CD14-positive monocyte (primary cell): ENCODE measurements at places on chromosomes 12 and 14.
A peak's percentile ranks its signal among the peaks of the same experiment; 100 is the strongest.

GRCh38 chr12:59370933-59371332 is 224.9 kb upstream of the SLC16A7 start:
- no peaks in the 10 kb centered on the region for H3K4me1 ChIP-seq
- H3K27ac ChIP-seq = no peak overlapping the region
- no peaks in the 10 kb centered on the region for H3K27me3 ChIP-seq
- no peak for DNase-seq

- peak; percentile 79 for DNase-seq
- H3K4me1 ChIP-seq = peaks cover 40% of the 10 kb centered on the region
- H3K4me3 ChIP-seq = peak overlapping the region; percentile 19
- H3K27ac ChIP-seq = no peak overlapping the region
Measured at GRCh38 chr12:51814311-51815088, 34.0 kb downstream of the FIGNL2 start.

DNA sequence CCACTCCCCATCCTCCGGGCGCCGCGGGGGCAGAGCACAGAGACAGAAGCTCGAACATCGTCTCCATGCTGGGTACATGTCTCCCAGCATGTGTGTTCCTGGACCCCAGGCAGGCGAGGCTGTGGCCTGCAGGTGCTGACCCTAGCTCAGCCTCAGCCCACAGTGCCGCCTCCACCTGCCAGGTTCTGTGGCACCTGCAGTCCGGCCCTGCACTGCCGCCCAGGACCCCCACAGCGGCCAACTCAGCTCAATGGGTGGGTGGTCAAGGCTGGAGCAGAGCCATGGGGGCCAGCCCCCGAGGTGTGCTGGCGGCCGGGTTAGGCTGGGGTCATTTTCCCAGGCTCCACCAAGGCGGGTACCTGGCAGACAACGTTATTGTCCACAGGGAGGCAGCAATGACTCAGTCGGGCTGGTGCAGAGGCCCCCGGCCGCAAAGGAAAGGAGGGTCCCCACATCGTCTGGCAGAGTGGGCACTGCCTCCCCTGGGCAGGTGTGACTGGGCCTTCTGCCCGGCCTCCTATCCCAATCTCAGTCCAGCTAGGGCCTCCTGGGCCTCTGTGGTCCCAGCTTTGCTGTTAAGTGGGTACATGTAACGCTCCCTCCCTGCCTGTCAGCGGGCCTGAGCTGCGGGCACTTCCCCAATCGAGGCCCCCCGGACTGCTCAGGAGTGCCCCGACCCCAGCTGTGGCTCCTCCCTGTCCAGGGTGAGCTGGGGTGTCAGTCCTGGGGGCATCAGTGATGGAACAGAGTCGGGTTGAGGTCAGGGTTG is 20.2 kb upstream of the NUDT14 start:
- peaks cover 4% of the 10 kb centered on the region for H3K27me3 ChIP-seq
- peaks cover 21% of the 10 kb centered on the region for H3K4me1 ChIP-seq
- H3K27ac ChIP-seq = no peak overlapping the region
- no peaks in the 10 kb centered on the region for H3K36me3 ChIP-seq
- H3K4me3 ChIP-seq = no peak overlapping the region

- H3K36me3 ChIP-seq = no peaks in the 10 kb centered on the region
- no peaks in the 10 kb centered on the region for H3K27me3 ChIP-seq
Measured at GRCh38 chr12:20342111-20342510, 26.2 kb upstream of the PDE3A start.

DNA sequence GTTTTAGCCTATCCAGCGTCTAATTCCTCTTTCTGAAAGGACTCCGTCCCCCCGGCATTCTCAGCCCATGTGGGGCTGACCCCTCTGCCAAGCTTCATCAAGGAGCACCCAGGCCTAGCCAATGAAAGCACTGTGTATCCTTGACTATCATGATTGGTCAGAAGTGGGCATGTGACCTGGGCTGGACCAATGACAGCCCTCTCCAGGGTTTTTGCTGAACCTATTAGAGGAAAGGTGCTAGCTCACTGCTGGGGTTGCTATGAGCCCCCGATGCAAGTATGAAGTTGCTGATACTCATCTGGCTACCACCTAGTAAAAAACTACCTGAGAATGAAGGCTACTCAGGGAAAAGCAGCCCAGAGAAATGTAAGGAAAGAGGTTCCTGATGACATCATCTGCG is 68.1 kb downstream of the LRRC74A start:
- no peaks in the 10 kb centered on the region for H3K27me3 ChIP-seq
- DNase-seq = no peak

DNA sequence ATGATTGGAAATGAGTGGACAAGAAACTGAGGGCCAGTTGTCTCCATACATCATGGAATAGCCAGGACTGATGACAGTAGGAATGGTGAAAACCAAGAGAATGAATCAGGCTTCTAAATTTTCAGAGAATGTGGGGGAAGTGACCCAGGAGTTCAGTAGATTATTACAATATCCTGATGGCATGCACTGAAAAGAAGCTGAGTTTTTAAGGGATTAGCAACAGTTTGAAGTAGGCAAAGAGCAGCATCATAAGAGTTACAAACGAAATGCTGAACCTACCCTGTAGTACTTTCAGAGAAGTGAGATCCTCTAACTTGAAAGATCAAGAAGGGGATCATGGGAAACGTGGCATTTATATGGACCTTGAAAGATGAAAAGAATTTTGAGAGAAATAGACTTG is 13.2 kb downstream of the SLC2A14 start:
- no peak overlapping the region for H3K27ac ChIP-seq
- no peaks in the 10 kb centered on the region for H3K27me3 ChIP-seq
- H3K36me3 ChIP-seq = no peaks in the 10 kb centered on the region

- peaks cover 47% of the 10 kb centered on the region for H3K4me1 ChIP-seq
- H3K27me3 ChIP-seq = no peaks in the 10 kb centered on the region
- no peak for DNase-seq
- H3K4me3 ChIP-seq = no peak overlapping the region
- no peak overlapping the region for H3K27ac ChIP-seq
- H3K36me3 ChIP-seq = no peaks in the 10 kb centered on the region
Measured at GRCh38 chr12:96140174-96140573, 54.0 kb upstream of the ELK3 start.

- no peak overlapping the region for H3K4me3 ChIP-seq
- no peak overlapping the region for H3K27ac ChIP-seq
- H3K4me1 ChIP-seq = no peaks in the 10 kb centered on the region
- no peaks in the 10 kb centered on the region for H3K27me3 ChIP-seq
- no peak for DNase-seq
Measured at GRCh38 chr12:1246637-1247036, 255.6 kb downstream of the ERC1 start.

DNA sequence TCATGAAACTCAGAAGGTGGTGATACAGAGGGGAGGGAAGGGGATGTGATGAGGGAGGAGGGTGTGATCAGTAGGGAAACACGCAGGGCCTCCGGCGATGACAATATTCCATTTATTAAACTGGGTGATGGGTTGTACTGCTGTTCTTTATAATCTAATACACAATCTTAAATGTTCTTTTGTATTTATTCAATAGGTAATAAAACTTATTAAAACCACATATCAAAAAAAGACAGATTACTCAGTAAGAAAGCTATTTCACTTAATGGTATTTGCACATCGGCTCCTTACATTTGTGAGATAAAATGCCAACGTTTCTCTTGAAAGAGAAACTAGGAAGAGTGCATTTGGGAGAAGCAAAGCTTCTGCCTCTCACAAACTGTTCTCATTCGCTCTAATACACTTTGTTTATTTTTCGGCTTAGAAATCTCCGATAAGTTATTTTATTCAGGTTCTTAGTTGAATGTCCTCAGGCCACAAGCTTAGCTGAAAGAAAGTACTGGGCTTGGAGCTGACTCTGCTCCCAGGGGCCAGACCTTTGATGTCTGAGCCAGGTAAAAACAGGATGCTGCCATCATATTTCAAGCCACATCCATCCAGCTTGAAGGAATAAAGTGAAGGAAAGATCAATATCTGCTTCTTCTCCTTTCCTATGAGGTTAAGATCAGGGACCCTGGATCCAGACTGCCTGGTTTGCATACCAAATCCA is 17.5 kb downstream of the STON2 start:
- H3K36me3 ChIP-seq = no peaks in the 10 kb centered on the region
- H3K4me3 ChIP-seq = no peak overlapping the region
- no peaks in the 10 kb centered on the region for H3K27me3 ChIP-seq
- H3K27ac ChIP-seq = no peak overlapping the region
- no peak for DNase-seq

- DNase-seq = peak; percentile 33
- no peaks in the 10 kb centered on the region for H3K36me3 ChIP-seq
- no peak overlapping the region for H3K27ac ChIP-seq
- no peaks in the 10 kb centered on the region for H3K27me3 ChIP-seq
- H3K4me1 ChIP-seq = no peaks in the 10 kb centered on the region
- H3K4me3 ChIP-seq = no peak overlapping the region
Measured at GRCh38 chr12:118120579-118121363, 15.2 kb upstream of the PEBP1 start.

DNA sequence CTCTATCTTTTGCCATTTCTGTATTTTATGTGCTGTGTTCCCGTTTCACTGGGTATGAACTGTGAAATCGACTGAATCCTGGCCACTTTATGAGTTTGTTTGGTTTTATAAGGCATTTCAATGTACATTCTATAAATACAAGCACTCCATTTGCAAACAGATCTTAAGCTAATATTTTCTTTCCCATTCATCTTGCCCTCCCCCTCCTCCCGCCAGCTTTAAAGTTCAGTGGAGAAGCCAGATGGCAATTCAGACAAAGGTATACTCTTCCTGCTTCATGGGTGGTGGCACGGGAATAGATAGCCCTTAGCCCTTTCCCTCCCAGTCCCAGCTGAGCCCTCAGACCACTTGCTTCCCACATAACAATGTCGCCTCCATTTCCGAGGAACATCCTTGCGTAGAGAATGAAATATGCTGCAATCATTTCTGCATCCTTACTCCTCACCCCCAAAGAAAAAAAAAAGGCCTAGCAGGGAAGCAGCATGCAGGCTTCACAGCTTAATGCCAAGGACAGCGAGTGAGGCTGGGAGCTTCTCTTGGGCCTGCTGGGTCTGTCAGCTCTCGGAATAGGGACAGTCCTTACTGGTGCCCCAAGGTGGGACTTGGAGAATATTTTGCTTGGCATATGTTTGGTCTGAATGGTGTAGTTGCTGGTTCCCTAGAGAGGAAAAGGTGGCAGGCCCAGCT is 52.8 kb upstream of the SRSF5 start:
- H3K4me1 ChIP-seq = peaks cover 74% of the 10 kb centered on the region
- no peak overlapping the region for H3K4me3 ChIP-seq
- no peak for DNase-seq

GRCh38 chr14:79871136-79871535 is 340.2 kb downstream of the DIO2 start:
- no peak for DNase-seq
- H3K27me3 ChIP-seq = no peaks in the 10 kb centered on the region
- no peaks in the 10 kb centered on the region for H3K36me3 ChIP-seq

- peaks cover 54% of the 10 kb centered on the region for H3K4me1 ChIP-seq
- no peak overlapping the region for H3K4me3 ChIP-seq
Measured at GRCh38 chr12:108839018-108839889, 18.1 kb downstream of the SSH1 start.

DNA sequence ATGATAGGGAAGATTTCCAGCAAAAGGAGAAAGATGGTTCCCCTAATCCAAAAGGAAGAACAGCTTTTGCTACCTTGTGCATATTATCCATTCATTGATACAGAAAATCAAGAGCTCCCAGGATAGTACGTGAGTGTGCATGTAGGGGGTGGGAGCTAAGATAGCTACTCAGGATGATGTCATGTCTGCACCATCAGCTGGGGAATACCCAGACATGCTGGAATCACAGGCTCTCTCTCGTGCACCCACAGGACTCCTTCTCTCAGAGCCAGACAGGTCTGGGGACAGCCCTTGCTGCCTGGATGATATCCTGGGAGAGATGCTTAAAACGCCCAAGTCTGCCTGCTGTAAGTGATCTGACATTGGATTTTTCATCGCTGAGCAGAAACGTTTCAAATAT is 38.9 kb downstream of the FOXN3 start:
- H3K27ac ChIP-seq = peak overlapping the region; percentile 41
- no peaks in the 10 kb centered on the region for H3K27me3 ChIP-seq
- H3K36me3 ChIP-seq = peaks cover 2% of the 10 kb centered on the region
- peaks cover 5% of the 10 kb centered on the region for H3K4me1 ChIP-seq

DNA sequence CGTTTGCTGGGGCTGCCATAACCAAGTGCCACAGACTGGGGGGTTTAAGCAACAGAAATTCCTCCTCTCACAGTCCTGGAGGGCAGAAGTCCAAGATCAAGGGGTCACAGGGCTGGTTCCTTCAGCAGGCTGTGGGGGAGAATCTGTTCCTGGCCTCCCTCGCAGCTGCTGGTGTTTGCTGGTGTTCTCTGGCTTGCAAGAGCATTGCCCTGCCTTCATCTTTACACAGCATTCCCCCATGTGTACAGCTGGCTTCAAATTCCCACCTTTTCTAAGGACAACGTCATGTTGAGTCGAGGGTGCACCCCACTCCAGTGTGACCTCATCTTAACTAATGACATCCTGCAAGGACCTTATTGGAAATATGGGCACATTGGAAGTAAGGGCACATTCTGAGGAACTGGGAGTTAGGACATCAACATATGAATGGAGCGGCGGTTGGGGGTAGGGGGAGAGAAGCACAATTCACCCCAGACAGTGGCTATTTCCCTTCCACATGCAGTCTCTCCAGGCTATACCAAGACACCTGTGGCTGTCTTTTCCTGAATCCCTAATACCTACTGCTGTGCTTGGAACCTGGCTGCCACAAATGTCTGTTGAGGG is 123.6 kb downstream of the FOXN3 start:
- no peaks in the 10 kb centered on the region for H3K4me1 ChIP-seq
- H3K27me3 ChIP-seq = no peaks in the 10 kb centered on the region
- no peak overlapping the region for H3K4me3 ChIP-seq
- peak overlapping the region; percentile 48 for H3K27ac ChIP-seq

DNA sequence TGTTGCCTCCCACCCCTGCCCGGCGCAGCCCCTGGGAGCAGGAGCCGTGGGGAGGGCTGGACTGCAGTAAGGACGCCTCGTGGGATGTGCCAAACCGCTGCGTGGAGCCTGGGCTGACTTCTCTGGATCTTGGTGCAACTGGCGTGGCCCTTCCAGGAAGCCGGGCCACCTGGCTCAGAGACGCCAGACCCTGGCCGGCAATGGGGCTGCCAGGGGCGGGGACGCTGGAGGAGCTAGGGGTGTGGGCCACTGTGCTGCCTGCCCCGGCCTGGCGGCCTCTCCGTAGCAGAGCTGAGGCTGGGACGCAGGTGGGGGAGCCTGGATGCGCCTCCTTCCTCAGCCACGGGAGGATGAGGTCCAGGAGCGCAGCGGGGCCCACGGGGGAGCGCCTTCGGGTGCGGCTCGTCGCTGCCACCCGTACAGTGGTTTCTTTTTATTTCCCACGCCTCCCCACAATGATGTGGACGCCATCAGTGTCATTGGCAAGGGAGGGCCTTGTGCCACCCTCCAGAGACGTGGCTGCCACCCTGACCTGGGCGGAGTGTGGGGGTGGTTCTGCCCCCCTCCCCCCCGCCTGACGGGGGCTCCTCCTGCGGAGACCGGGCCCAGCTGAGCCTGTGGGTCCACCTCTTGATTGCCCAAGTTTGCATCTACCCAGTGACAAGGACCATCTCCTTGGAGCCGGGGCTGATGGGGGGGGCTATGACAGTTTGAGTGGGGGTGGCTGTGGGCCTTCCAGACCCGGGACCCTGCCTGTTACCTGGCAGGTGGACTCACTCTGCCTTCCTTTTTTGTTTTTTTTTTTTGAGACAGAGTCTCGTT is 11.3 kb downstream of the DDX51 start:
- H3K27me3 ChIP-seq = no peaks in the 10 kb centered on the region
- no peak overlapping the region for H3K4me3 ChIP-seq
- peaks cover 3% of the 10 kb centered on the region for H3K36me3 ChIP-seq
- DNase-seq = no peak
- no peak overlapping the region for H3K27ac ChIP-seq
